Chondrocyte (in vitro differentiated cells): ENCODE measurements at places on chromosomes 5 and 9. TPM values are rescaled to one million over a fixed set of nuclear protein-coding genes. Genes with fewer than 3 reads are reported as not detected.

STPG3 gene
- total RNA-seq, result not detected in 3 replicates

ADGRV1 gene
- total RNA-seq, result 1.2 to 2.7 TPM (median 1.5 TPM) in 3 replicates

CNTLN gene
- 7.6 to 10.9 TPM (median 7.8 TPM) in 3 replicates for total RNA-seq

C6 gene
- not detected in 3 replicates for total RNA-seq

GHR gene
- total RNA-seq, result 5.4 to 9.2 TPM (median 6.1 TPM) in 3 replicates

DNA sequence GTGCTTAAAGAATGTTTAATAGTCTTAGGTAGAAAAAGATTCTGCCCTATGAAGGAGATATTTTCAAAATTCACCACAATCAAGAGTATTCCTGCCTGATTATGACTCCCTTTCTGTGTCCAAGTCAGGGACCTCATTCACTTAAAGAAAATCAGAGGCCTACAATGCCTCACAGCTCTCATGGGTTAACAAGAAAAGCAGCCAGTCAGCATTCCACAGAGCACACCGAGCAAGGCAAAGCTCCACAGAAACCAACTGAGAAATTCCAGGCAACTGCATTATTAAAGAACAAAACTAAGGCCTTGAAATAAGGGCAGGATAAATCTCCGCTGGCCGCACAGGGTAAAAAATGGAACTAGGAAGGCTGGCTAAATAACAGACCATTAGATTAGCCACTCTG, 161.1 kb downstream of the TARS1 start:
- no peak for DNase-seq

GRCh38 chr9:126520453-126520852, 93.3 kb upstream of the LMX1B start:
- DNase-seq, result no peak
